ENCODE measurements at places on chromosomes 6 and 20. TPM values are rescaled to one million over a fixed set of nuclear protein-coding genes. Genes with fewer than 3 reads are reported as not detected.

Gene EFCAB8
- total RNA-seq = 0.56 TPM

Gene HFE
- 0.76 TPM for total RNA-seq

GRCh38 chr6:135261872-135262725 is 81.0 kb downstream of the MYB start:
- no peak for DNase-seq

- DNase-seq = no peak
Measured at GRCh38 chr6:81933089-81933488, 180.6 kb upstream of the TENT5A start.
